ENCODE measurements at places on chromosomes 16 and 17. TPM values are rescaled to one million over a fixed set of nuclear protein-coding genes. Genes with fewer than 3 reads are reported as not detected.

SEPTIN1 gene
- total RNA-seq = 216 TPM

NPIPA3 gene
- 0.74 TPM for total RNA-seq

GRCh38 chr16:18013863-18014262 lies 322.7 kb downstream of the NPIPA8 start:
- no peak for ATAC-seq

DNA sequence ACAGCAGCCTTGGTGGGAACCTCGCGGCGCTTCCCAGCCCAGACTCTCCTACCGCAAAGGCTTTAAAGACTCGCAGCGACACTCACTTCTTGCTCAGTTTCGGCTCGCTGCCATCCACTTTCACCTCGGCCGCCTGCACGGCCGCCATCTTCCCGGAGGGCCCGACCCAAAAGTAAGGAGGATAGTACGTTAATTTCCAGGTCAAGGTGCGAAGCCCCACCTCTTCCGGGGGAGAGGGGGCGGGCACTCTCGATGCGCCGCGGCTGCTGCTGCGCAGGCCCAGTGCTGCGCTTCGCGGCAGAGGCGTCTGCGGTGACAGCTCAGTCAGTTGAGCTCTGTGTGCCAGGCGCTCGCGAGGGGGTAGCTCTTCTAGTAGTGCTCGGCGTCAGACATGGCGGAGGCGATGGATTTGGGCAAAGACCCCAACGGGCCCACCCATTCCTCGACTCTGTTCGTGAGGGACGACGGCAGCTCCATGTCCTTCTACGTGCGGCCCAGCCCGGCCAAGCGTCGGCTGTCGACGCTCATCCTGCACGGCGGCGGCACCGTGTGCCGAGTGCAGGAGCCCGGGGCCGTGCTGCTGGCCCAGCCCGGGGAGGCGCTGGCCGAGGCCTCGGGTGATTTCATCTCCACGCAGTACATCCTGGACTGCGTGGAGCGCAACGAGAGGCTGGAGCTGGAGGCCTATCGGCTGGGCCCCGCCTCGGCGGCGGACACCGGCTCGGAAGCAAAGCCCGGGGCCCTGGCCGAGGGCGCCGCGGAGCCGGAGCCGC lies at the start of the genes KARS1 and TERF2IP:
Gene KARS1 (minus strand): TSS at position 174 of the 773 bp plus-strand sequence. CDS start 26 bp downstream, at position 148.
Gene TERF2IP (plus strand): TSS at position 282 of the 773 bp plus-strand sequence. CDS start 110 bp downstream, at position 392.
- ATAC-seq = peak; percentile 92

DNA sequence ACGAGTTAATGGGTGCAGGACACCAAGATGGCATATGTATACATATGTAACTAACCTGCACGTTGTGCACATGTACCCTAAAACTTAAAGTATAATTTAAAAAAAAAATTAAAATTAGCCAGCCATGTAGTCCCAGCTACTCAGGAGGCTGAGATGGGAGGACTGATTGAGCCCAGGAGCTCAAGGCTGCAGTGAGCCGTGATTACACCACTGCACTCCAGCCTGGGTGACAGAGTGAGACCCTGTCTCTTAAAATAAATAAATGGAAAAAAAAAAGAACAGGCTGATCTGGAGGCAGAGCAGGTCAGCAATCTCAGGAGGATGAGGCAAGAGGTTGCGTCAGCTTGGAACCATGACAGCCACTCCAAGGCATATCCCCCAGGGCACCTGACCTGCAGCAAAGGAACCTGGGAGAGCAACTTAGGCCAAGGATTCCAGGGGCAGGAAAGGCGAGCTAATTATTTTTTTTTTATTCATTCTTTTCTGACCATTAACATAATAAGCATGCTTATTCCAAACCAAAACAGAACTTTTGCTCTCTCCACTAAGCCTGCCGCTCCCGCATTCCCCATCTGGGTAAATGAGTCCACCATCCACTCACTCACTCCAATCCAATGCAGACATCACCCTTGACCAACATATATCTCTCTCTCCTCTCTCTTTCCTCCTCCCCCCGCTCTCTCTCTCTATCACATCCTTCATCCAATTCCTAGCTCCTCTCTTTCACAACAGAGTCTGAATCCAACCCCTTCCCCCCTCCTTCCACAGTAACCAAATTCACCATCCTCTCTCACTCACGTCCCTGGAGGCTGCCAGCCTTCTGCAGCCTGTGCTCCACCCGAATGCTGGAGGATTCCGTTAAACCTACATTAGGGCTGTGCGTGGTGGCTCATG lies 47.7 kb downstream of the TK2 start:
- ATAC-seq = no peak

- no peak for ATAC-seq
Observed at GRCh38 chr17:66462010-66462409, 159.6 kb downstream of the PRKCA start.

GRCh38 chr16:67534431-67534830 lies 5.8 kb downstream of the RIPOR1 start:
- ATAC-seq = no peak

Data from activated T-helper 17 cell treated with anti-CD3 and anti-CD28 coated beads, Interleukin-2, amount 50 U/mL, for 72 hours (primary cell).